RWPE2 (cell line): ENCODE measurements at places on chromosomes 7 and 10.

GRCh38 chr10:71632200-71632820 lies 87.3 kb downstream of the C10orf105 start:
- no peak for DNase-seq

DNA sequence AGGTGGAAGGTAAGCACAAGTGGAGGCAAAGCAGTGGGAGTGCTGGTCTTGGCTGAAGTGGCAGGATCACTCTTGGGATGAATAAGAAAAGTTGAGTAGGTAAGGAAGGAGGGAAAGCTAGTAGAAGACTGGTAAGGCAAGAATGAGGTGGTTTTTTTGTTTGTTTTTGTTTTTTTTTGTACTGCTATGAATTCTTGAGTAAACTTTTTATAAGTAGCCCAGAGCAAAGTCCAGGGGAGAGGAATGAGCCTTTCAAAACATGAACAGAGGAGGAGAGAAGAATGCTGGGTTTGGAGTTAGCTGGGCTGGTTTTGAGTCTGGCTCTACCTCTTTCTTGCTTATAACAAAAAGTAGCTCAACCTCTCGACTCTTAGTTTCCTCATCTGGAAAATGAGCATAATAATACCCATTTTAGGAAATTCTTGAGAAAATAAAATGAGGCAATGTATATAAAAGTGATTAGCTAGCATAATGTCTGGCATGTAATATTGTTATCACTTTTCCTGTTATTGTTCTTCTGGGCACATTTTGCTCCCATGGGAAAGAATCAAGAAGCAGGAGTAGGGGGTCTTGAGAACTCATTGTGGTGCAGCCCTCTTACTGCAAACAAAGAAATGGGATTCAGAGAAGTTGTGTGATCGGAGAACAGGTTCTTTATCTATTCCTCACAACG lies 24.1 kb upstream of the LRRC17 start:
- no peak for DNase-seq

DNA sequence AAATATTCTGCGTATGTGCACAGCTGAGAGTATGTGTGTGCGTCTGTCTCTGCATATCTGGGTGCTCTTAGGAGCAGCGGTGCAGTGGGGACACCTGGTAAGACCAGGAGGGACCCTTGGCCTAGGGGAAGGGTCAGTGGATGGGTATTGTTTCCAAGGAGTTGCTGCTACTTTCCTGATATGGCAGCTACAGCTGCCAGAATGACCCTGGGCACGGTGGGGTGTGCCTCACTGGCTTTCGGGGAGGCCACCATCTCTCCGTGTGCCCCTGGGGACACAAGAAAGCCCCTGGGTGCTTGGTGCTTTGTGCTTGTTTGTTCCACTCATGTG lies 8.6 kb downstream of the PFKFB3 start:
- DNase-seq, result no peak

- no peak for DNase-seq
Observed at GRCh38 chr10:88113657-88114272, 250.3 kb downstream of the PTEN start.

DNA sequence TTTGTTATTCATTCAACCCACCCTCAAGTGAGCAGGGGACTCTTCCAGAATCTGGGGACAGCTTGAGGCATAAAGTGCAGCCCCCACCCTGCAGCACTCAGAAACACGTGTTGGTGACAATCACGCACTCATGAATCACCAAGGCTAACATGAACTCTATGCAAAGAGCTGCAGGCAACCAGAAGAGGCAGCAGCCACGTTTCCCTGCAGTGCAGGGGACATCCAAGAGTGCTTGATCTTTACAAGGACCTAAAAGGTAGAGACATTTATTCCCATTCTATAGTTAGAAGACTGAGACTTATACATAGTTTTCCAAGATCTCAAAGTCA lies 135.2 kb upstream of the GDF10 start:
- no peak for DNase-seq

GRCh38 chr7:28479507-28479947 lies 67.2 kb downstream of the CREB5 start:
- DNase-seq, result no peak

DNA sequence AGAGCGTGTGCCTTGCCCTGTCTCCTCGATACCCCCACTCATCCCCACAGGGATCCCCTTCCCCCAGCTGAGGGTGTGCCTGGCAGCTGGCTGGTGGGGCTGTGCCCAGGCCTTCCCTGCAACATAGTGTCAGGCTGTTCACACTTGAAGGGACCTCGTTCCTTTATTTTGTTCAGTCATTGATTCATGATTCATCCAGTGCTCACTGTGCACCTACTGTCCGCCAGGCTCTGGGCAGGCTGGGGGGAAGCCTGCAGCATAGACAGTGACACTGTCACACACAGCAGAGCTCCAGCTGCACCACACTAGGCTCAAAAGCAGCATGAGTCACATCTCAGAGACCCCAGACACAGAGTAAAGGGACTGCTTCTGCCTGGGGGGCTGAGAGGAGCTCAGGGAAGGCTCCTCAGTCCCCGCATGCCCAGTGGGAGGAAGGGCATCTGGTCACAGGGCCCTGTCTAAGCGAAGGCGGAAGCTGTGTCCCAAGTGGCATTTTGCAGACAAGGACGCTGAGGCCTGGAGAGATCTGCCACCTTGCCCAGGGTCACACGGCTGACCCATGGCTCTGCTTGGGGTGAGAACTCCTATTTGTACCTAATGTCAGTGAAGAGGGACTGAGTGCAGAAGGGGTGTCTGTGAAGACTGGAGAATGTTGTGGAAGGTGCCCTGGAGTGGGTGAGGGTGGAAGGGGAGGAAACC lies 27.9 kb downstream of the CDH23 start:
- DNase-seq, result no peak

DNA sequence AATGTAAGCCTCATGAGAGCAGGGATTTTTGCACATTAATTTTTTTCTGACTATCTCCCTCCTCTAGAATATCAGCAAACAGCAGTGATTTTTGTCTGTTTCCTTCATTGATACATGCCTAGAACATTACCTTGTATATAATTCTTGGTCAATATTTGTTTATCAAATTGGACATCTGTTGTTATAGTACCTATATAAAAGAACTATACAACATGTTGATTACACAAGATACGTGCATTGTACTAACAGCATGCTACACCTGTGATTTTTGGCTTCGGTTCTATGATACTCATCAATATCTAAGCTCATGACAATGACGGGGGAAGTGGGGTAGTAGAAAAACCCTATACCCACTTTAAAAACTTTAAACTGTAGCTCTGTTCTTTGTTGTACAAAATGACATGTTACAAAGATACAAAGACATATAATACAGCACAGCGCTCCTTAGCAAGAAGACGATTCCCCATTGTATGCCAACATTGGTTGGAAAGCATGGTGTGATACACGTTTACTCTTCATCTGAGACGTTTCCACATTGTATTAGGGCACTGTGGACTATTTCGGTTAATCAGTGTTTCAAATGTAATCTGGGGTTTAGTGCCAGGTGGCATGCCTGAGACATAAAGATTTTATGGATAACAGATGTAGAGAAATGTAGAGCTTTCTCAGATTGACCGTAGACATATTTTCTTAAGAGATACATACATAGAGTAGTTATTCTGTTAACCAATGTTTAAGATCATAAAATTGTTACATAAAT lies 70.5 kb upstream of the FOXP2 start:
- DNase-seq, result no peak

DNA sequence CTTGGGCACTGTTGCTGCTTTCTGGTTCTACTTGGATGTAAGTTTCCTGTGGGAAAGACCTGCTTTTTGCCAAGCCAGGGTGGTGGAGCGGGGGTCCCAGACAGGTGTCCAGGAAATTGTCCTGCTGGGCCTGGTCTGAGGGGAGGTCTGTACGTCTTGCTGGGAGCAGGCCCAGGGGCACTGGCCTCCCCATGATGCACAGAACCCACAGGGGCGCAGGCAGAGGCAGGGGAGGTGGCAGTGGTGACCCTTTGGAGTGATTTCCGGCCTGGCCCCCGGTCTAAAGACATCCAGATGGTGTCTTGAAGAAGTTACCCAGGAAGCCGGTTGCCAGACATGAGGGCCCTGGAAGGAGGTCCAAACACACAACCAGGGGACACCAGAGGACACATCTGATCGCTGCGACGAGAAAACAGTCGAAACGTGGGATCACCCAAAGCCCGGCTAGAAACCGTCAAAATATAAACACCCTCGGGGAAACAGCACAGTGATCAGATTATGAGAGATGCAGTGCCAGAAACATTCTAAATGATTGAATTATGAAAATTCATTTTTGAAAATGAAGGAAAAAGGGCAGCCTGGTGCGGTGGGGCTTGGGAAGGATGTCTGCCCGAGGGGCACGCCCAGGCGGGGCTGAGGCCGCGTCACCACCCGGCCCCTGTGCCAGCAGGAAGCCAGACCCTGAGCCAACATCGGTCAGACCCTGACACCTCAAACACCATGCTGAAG lies 59.6 kb downstream of the TMEM270 start:
- no peak for DNase-seq

- no peak for DNase-seq
Observed at GRCh38 chr7:78769481-78770101, 683.9 kb downstream of the MAGI2 start.

DNA sequence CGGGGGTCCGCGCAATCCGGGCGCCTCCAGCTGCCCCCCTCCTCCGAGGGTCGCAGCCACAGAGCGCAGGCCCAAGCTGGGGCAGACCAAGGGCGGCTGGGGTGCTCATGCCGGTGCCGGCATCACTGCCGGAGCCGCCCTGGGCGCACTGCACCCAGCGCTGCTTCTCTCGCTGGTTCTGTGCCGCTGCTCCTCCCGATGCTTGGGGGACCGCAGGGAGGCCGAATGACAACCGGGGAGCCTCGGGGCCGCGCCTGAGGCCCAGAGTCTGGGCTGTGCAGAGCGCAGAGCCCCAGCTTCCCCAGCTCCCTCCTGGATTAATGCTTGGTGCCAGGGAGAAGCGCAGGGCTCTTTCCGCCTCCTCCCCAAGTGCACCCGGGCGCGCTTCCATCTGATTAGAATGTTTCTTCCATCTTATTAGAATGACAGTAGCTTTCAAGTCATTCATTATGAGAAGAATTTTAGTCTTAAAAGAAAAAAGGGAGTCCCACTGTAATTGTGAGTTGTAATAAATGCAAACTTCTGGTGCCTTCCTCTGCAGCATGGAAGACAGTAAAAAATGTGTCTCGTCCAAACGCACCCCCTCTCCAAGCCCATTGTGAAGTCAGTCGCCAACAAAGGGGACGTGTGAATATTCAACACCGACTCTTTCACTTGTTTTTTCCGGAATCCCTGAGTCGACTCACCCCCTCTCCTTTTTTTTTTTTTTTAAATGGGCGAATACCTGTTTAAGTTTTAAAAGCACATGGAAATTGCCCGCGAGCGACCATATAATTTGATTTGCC lies 19.5 kb upstream of the PTF1A start:
- DNase-seq, result no peak

- DNase-seq, result no peak
Observed at GRCh38 chr10:15346440-15347141, 24.5 kb downstream of the FAM171A1 start.

GRCh38 chr7:91883676-91884362 lies 3.3 kb upstream of the MTERF1 start:
- DNase-seq, result no peak

DNA sequence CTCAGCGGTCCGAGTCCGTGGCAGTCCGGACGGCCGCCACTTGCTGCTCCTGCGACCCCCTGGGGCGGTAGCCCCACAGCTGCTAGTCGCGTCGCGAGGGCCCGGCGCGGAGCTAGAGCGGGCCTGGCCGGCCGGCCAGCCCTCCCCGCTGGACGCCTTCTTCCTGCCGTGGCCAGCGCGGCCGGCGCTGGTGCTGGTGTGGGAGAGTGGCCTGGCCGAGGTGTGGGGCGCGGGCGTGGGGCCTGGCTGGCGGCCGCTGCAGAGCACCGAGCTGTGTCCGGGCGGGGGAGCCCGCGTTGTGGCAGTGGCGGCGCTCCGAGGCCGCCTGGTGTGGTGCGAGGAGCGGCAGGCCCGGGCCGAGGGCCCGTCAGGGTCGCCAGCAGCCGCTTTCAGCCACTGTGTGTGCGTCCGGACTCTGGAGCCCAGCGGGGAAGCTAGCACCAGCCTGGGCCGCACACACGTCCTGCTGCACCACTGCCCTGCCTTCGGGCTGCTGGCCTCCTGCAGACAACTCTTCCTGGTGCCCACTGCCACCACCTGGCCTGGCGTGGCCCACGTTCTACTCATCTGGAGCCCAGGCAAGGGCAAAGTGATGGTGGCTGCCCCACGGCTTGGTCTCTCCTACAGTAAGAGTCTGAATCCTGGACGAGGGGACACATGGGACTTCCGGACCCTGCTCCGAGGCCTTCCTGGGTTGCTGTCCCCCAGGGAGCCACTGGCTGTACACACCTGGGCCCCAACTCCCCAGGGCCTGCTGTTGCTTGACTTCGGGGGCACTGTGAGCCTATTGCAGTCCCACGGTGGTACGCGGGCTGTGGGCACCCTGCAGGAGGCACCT lies 631 bp downstream of the HPS6 start:
- DNase-seq, result no peak

- no peak for DNase-seq
Observed at GRCh38 chr7:74572301-74572979, 85.1 kb upstream of the GTF2I start.

GRCh38 chr7:8131694-8132605 lies 130.0 kb downstream of the ICA1 start:
- DNase-seq, result no peak

DNA sequence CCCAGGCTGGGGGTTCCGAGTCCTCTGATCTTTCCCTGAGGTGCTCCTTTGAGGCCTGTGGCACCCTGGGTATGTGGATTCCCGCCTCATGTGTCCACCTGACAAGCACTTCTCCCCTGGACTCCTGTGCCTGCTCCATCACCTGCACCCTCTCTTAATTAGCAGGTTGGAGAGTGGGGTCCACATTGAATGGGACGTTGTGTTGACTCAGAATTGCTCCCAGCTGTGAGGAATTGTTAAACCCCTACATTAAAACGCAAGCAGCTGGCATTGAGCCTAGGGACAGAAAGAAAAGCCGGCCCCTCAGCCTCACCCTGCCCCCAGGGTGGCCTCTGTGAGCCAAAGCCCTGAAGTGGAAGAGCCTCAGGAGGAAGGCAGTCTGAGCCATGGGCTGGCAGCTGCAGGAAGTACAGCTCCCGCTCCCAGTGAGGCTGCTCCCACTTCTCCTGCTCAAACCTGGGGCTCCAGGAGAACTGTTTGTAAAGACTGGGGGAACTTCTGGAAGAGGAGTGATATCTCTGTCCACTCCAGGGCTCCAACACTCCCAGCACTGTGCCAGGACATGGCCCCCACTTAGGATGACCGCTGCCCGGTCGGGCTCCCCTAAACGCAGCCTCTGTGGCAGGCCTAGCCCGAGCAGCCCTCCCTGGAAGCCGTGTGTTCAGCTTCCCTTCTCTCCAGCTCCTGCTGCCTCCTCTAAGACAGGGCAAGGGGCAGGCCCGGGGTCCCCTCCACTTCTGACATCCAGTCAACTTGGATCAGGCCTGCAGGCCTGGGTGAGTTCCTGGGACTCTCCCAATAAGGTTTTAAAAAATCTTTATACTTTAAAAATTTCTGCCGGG lies 1.8 kb upstream of the OPN4 start:
- peak; percentile 46 for DNase-seq
